ENCODE measurements at places on chromosomes 3 and 15.

DNA sequence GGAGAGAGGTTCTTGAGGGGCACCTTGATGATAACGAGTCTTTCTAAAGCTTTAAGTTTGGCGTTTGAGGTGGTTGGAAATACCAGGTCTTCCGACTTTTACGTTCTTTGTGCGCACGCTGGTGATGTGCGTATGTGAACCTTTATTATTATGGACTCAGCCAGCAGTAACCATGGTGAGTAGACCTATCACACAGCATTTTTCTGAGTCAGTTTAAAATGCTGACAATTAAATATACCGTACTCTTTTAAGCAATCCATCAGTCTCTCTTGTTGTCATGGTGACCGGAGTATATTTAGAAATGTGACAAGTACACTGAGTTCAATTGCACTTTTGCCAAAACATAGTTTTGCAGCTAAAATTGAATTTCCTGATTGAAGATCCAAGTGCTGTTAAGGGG, 172.2 kb downstream of the LPP start:
- DNase-seq = no peak

DNA sequence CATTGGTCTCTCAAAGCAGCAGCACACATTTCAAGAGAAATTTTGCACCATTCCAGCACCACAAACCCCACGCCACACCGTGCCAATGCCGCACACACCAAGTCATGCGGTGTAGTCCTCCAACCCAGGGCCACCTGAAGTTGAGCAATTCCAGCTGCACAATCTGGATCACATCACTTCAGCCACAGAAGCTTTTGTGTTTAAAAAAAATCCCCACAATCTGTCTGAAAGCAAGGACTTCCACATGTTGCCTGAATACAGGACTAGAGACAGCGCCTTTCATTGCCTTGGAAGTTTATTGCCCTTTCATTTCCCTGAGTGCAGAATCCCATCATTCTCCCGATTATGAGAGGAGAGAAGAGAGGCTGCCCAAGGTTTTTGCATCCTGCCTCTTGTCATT, 175.6 kb upstream of the BCL6 start:
- DNase-seq = no peak

DNA sequence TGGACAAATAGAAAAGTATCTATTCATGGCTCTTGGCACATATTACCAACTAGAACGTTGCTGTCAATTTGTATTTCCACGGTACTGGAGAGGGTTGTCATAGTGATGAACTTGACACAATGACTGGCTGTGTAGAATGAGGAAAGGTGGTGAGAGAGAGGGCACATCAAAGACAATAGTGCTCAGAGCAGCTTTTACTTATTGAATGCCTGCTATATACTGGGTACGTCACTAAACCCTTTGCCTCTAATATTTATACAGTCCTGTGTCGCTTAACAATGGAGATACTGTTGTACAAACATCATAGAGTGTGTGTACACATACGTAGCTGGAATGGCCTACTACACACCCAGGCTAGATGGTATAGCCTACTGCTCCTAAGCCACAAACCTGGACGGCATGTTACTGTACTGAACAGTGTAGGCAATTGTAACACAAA, 8.3 kb downstream of the TMPRSS7 start:
- no peak for DNase-seq

GRCh38 chr3:69499899-69500421, 114.1 kb upstream of the FRMD4B start:
- DNase-seq = no peak

DNA sequence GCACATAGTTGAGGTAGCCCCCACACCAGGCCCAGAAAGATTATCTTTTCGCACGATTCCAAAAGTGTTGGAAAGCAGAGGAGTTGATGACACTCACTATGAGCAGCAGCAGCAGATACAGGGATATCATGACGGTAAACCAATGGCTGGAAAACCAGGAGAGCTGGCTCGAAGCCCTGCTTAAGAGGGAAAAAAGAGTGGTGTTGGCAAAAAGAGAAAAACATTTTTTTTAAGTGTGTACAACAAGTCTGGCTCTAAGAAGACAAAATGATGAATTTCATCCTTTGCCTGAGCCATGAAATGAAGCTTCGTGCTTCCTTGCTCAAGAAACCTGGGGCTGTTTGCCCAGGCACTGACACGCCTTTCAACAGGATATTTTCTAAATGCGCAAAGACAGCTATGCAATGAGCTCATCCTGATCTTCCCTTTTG, 27.3 kb downstream of the PARP16 start:
- no peak for DNase-seq

DNA sequence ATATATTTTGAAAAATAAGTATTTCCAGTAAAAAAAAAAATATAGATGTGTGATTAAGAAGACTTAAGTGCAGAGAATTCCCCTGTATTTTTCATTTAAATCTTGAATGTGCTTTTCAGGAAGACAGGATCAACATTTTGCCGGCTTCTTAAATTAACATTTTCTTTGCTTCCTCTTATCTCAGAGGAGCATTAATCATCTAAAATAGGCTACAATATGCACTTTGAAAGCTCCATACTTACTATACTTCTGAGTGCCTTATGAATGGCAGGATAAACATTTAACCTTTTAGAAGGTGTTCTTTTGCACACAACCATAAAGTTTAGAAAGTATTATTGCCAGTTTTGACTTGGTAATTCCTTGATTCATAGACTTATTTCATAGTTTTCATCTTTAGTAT, 164.3 kb downstream of the ECT2 start:
- no peak for DNase-seq

- no peak for DNase-seq
Observed at GRCh38 chr3:126418661-126419131, 24.0 kb downstream of the CFAP100 start.

GRCh38 chr3:149670742-149671492, 13.1 kb upstream of the WWTR1 start:
- DNase-seq = no peak

GRCh38 chr3:15271785-15272381, 60.5 kb downstream of the SH3BP5 start:
- DNase-seq = peak; percentile 81

- DNase-seq = no peak
Observed at GRCh38 chr3:142226474-142226873, 1.1 kb upstream of the GK5 start.

- DNase-seq = no peak
Observed at GRCh38 chr3:14228681-14229470, 50.3 kb downstream of the LSM3 start.

DNA sequence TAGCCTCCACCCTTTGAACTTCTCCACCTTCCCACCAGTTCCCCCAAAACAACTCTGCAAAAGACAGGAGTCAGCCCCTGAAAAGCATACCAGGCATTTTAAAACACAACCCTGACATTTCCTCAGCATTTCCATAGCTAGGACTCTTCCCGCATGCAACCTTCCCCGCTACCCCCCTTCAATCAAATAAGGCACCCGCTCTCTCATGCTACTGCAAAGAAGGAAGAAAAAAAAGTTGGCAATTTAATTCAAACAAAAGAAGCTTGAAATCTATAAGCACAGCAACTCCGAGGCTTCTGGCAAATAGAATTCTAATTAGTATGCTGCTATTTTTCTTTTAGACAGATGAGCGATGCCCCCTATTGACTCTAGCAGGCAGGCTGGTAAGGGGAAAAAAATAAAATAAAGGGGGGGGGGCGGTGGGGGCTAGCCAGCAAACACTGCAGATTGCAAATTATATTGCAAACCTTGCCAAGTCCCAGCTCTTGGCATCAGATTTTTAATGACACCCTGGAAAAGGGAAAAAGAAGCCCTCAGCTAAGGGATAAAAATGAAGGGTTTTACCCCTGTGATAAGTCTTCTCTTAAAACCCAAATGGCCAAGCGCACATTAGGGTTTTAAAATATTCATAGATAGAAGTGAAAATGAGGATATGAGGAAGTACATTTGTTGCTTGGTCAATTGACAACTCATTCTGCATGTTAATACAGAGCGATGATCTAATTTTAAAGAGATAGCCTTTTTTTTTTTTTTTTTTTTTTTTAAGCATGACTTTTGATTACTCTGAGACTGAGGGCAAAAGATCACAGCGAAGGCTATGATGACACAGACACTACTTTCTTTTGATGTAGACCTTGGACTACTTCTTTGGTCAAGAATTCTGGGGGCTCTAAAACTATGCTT, 255.2 kb downstream of the NR2F2 start:
- DNase-seq = no peak

DNA sequence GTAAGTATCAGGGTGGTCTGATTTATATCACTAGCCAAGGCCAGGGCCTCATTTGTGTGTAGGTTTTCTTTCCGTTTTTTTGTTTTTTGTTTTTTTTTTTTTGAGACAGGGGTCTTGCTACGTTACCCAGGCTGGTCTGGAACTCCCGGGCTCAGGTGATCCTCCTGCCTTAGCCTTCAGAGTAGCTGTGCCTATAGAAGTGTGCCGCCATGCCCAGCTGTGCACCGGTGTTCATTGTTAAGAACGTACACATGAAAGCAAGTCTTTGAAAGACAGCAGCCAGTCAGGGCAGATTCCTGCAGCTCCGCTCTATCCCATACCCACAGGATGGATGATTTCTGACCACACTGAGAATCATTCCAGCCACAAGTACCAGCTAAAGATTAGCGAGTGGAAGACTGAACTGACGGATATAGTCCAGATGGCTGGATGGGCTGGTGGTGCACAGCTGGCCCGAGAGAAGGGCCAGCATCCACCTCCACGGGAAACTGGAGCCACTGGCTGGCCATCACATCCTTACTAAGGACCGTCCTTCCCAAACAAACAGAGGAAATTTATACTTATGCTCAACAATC, 95.4 kb downstream of the PCSK6 start:
- no peak for DNase-seq

DNA sequence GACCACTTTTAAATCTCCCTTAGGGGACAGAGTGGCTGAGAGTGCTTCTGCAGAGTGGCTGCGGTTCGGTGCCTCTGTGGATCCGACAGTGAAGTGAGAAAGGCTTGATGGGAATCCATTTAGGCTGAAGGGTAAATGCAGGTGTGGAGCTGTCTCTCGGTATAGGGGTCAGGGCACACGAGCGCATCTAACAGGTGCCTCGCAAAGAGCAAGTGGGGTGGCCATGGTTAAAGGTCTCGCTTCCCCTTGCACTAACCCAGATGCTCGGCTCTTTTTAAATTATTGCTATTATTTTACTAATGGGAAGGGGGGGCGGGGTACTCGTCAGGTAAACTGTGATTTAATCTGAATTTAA, 598 bp upstream of the GJD2 start:
- no peak for DNase-seq

GRCh38 chr3:66889750-66890494, 108.2 kb upstream of the KBTBD8 start:
- no peak for DNase-seq

DNA sequence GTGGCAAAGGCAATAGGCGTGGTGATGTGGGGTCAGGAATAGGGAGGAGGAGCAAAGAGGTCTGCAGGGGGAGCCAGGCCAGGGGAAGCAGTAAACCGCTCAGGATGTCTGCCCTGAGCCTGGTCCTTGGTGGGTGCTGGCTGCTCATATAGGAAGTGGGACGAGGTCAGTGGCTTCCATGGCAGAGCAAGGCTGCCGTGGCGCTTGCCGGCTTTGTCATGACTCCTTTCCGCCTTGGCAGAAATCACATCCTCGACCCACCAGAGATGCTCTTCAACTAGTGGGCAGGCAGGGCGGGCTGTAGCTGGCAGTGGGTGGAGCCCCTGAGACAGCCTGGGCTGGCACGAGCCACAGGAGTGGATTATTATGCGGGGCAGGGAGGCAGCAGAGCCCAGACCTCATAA, 13.1 kb upstream of the SKOR1 start:
- DNase-seq = no peak

Measured in stimulated activated CD8-positive, alpha-beta memory T cell treated with anti-CD3 and anti-CD28 coated beads, Interleukin-4, amount 100 ng/mL, for 48 hours (primary cell).